ENCODE measurements at places on chromosomes 3 and 15. TPM values are rescaled to one million over a fixed set of nuclear protein-coding genes. Genes with fewer than 3 reads are reported as not detected.

DNA sequence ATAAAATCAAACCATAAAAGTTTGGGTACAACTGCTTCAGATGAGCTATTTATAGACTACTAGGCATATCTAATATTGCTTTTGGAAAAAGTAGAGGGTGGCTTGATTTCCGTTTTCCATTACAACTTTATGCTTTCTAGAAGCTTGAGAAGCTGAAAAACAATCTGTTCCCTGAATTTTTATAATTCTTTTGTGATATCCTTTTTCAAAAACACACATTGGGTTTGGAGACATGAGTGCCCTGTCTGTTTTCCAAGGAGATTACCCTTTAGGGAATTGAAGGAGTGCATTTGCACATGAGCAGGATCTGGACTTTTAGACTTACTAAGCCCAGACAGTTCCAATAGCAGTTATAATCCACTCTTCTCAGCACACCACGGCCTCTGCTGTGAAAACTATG lies 49.5 kb upstream of the FILIP1L start:
- no peak for DNase-seq
- H3K4me1 ChIP-seq = peaks cover 26% of the 10 kb centered on the region
- no peak overlapping the region for H3K4me3 ChIP-seq
- H3K27me3 ChIP-seq = no peaks in the 10 kb centered on the region
- H3K27ac ChIP-seq = no peak overlapping the region
- H3K36me3 ChIP-seq = no peaks in the 10 kb centered on the region

DNA sequence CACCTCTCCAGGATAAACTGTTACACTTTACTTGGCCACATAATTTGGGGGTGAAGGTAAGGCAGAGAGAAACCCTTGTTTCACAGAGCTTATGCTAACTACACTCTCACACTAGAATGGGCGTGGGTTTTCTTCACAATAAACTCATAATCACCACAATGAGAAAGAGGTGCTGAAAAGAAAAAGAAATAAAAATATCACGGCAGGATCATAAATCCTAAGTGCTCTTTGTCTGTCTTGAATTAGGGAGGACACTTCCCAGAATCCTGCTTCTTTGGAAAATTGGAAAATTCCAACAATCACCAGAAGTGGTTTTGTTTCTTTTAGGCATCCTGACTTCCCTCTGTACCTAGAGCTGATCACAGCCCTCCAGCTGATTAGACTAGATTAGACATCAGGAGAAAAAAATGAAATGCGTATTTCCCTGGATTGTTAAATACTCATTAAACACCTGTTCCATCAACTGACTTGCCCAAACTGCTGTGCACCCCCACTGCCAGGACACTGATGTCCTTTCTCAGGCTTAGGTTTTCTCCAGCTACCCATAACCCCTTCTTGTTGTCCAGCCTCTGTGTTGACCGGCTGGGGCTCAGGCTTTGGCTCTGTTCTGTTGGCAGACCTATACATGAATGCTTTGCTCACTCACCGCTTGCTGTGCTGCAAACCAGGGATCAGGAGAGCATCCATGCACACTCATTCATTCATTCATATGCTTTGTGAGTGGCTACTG lies 41.6 kb upstream of the ACKR4 start:
- H3K27me3 ChIP-seq = no peaks in the 10 kb centered on the region
- H3K4me3 ChIP-seq = no peak overlapping the region
- no peak overlapping the region for H3K27ac ChIP-seq
- H3K36me3 ChIP-seq = no peaks in the 10 kb centered on the region
- H3K4me1 ChIP-seq = peaks cover 6% of the 10 kb centered on the region

- no peak overlapping the region for H3K27ac ChIP-seq
- no peak overlapping the region for H3K4me3 ChIP-seq
- peaks cover 12% of the 10 kb centered on the region for H3K4me1 ChIP-seq
- no peaks in the 10 kb centered on the region for H3K27me3 ChIP-seq
Measured at GRCh38 chr3:59367150-59367549, 317.3 kb upstream of the CFAP20DC start.

Gene NLGN1
- 20.1 TPM for total RNA-seq

Gene ASB14
- total RNA-seq = not detected

Data from GM23248 (cell line).